ENCODE measurements at places on chromosomes 7 and 10.
A peak's percentile ranks its signal among the peaks of the same experiment; 100 is the strongest.

- no peak for DNase-seq
These were observed 37.9 kb upstream of the TMEM140 start for GRCh38 chr7:135109976-135110375.

DNA sequence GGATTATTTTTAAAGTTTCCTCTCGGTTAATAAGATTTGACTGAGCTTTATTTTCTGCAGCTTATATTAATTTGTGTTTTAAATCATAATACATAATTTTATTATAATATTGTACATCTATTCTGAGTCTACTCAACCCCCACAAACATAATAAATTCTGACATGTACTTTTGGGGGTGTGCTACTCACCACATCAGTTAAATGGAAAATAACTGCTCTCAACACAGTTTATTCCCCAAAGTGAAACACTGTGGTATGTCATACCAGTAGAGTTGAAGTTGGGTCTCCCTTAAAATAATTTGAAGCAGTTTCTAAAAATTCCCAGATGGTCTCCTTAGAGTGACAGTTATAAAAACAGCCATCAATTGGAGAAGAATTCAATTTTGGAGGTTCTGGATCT lies 463.2 kb downstream of the PHTF2 start:
- DNase-seq = no peak

- DNase-seq = no peak
These were observed 6.5 kb downstream of the UNCX start for GRCh38 chr7:1238931-1239802.

GRCh38 chr7:42671627-42672026 lies 240.2 kb downstream of the C7orf25 start:
- DNase-seq = peak; percentile 82

DNA sequence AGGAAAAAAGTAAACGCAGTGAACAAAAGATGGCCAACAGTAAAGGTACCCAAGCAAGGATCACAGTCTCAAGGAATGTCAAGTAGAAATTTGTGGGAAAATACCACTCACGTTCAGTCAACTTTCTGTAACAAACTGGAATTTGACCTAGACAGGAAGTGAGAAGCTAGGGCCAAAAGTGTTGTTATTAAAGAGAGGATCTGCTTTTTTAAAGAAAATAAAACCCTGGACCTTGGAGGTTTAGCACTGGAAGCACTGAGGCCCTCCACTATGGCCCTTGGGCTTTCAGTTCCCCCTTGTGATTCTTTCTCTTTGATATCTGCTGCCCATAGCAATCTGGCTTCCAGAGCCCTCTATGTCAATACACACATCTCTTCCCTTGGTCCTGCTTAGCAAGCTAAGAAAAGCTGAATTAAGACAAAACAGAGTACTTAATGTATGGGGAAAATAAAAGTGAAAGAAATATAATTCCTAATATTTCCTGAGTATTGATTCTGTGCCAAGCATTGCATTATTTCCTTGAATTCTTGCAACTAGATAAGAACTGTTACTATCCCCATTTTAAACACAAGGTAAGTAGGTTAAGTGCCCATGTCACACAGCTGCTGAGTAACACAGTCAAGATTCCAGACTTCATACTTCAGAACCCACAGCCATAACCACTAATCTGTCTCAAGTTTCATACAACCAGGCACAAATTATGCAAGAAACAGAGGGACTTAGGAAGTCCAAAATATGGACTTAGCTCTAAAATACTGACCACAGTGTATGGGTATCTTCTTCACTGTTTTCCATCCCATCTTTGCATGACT lies 2.6 kb upstream of the ZNF438 start:
- DNase-seq = peak; percentile 91

DNA sequence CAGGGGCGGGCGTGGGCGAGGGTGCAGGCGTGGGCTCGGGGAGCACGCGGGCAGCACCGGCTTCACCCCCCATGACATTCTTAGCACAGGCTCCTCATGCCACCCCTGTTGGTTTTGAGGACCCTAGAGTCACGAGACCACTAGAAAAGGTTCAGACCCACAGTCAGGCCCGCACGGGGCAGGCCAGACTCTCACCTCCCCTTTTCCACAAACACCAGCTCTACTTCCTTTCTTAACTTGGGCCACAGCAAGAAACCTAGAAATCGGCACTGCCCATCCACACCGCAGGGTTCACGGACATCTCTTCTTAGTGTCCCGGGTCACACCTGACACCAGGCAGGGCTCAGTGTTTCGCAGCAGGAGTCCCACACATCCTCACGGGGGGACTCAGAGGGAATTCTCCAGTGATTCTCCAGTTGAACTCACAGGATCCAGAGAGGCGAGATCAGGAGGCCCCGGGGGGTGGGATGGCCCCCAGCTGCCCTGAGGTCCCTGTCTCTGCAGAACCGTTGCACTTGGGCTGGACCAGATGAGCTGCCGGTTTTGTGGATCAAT lies 52.0 kb downstream of the JAKMIP3 start:
- no peak for DNase-seq

- DNase-seq = no peak
These were observed 121.0 kb downstream of the AKR1D1 start for GRCh38 chr7:138196971-138197896.

- DNase-seq = no peak
These were observed 163.3 kb upstream of the ADCY1 start for GRCh38 chr7:45410893-45411292.

GRCh38 chr10:15168291-15168785 lies at the start of gene NMT2:
NMT2 (minus strand) TSS chr10:15168693; CDS start chr10:15168612, 81 bp downstream.
- no peak for DNase-seq

DNA sequence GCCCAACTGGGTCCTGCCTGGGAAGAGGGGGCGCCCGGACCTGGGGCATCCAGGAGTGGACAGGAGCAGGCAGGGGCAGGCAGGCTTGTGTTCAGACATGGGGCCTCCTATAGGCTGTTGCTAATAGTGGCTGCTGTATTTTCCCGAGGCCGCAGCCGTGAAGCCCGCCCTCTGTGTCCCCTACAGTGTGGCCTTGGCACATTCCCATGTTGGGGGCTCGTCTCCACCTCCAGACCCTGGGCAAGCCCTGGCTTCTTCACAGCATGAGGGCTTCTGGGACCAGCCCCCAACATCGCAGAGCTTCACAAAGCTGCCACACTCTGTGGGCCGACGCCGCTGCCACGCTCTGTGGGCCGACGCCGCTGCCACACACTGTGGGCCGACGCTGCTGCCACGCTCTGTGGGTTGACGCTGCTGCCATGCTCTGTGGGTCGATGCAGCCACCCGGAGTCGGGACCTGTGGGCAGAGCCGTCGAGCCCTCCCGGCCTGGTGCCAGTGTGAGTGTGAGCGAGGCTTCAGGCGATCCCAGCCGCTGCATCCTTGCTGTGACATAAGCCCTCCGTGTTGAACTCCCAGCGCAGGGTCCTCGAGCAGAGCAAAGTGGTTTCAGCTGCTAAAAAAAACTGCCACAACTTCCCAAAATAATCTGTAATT lies 109.0 kb downstream of the INPP5A start:
- DNase-seq = no peak

DNA sequence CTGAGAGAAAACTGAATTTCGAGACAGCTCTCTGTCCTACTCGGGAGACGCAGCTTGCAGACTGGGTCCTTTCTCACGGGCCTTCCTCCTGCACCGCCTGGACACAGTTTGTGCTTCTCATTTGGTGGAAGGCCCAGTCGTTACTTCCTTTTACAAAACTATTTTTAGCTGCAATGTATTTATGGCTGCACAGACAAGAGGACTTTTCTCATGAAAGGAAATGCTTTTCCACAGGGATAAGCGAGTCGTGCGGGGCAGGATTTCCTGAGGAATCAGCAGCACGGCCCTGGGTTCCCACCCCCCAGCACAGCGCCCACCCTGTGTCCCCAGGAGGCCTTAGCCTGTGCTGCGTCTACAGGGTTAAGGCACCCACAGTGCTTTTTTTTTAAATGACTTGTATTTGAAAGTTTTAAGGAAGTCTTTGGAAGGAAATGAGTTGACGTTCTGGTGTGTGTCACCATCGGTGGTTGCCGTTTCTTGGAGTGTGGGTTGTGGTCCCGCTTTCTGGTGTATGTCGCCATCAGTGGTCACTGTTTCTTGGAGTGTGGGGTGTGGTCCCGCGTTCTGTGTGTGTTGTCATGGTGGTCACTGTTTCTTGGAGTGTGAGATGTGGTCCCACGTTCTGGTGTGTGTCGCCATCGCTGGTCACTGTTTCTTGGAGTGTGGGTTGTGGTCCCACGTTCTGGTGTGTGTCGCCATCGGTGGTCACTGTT lies 50.9 kb downstream of the INPP5A start:
- peak; percentile 20 for DNase-seq

DNA sequence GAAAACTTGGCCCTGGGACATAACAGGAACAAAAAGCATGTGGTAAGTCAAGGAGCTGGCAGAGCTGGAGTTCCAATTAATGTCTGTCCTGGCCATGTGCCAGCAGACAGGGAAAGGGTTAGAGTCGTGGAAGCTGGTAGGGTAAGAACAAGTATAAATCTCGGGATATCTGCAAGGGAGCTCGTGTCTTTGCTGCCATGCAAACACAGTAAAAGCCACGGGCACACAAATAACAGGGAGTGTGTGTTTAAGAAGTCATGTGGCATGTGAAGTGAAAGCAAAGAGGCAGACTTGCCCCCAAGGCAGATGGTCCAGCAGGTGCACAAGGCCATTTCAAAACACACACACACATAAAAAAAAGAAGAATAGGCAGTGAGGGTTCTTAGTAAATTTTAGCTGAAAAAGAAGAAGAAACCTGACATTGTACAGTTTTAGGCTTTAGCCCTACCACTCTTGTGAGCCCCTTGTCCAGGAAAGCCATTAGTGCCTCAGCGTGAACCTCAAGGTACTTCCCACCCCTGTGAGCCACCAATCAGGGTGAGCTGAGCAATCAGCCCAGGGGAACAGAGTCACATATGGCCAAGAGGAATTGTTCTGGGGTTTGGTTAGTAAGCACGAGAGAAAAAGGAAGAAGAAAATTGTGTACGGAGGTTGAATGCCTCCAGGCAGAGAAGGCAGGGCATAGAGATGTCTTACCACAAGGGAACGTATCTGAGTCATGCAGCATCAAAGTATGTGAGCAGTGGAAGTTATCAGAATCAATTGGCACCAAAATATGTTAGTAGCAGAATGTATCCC lies 32.8 kb upstream of the ARHGAP12 start:
- peak; percentile 82 for DNase-seq

DNA sequence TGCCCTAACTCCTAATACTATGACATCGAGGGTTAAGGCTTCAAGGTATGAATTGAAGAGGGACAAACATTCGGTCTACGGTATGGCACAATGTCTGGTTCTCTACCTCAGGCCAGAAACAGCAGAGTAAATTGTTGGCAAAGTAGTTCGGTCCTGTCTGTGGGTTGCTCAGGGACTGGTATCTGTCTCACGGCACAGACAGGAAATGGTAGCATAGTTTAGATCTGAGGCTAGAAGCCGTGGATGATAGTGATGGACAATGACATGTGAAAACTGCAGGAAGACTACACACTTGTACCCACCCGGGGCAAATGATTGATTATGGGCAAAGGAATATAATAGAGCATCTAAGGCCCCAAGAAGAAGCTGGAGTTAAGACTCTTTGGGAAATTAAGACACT lies 106.2 kb downstream of the TWIST1 start:
- no peak for DNase-seq

DNA sequence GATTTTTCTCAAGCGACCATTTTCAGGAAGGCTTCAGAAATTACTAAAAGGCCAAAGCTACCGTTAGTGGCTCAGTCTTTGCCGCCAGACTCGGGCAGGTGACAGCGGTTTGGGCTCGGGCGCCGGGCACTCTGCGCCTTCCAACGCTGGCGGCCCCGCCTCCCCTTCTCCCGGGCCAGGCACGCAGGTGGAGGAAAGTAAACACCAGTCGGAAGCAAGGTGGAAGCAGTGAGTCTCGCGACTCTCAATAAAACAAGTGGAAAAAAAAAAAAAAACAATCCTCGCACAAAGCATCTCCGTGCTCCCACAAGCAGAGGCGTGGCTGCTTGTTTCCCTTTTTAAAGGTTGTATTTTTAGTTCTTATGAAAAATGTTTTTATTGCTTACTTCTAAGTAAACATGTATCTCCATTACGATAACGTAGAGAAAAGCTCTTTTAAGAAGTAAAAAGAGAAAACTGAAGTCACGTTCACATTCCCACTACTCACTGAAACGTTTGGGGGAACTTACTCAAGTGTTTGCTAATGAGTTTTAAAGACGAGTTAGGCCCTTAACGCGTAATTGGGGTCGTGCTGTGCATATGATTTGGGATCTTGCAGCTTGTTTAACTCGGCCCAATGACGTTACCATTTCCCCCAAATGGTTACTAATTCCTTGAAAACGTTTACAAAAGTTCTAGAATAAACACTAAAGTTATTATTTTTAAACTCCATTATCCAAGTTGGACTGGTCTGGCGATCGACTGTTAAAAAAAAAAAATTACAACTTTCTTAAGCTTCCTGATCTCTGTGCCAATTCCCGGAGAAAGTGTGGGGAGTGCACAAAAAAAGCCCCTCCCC lies 864 bp downstream of the CDCA7L start:
- DNase-seq = peak; percentile 22

DNA sequence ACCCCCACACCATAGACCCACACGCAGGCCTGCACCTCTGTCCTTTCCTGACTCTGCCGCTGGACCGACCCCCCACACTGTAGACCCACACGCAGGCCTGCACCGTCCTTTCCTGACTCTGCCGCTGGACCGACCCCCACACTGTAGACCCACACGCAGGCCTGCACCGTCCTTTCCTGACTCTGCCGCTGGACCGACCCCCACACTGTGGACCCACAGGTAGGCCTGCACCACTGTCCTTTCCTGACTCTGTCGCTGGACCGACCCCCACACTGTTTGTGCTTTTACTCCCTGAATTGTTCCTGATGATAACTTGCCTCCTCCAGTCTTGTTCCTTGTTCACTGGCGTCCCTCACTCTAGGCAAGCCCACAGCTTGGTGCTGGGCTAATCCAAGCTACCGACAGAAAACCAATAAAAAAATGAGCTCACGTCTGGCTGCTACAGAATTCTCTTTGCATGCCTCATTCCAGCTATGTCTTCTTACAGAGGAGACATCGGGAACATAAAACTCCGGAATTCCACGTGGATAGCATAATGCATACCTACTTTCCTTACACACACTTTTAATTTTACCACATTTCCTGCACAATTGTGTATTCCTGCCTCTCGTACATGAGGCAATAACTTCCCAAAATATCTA lies 494.3 kb downstream of the PTPRN2 start:
- DNase-seq = no peak

GRCh38 chr10:113104047-113104446 lies 154.0 kb downstream of the TCF7L2 start:
- DNase-seq = peak; percentile 31

GRCh38 chr10:74825371-74826141 lies 844 bp upstream of the KAT6B start:
- DNase-seq = peak; percentile 73

Data from foreskin fibroblast (primary cell).